ENCODE measurements at places on chromosomes 3 and 15.

DNA sequence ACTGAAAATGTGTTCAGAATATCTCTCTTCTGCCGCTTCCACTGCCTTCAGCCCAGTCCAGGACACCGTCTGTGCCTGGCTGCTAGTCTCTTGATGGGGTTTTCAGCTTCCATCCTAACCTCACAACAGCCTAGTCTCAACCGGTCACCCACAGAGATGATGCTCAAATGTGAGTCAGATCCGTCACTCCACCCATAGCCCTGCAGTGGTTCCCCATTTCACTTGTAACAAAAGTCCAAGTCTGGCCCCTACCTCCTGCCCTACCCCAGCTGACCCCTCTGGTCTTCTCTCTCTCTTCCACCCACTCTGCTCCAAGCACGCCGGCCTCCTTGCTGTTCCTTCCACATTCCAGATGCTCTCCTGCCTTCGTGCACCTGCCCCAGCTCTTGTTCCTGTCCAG is 68.1 kb downstream of the PPARG start:
- no peak for DNase-seq

GRCh38 chr15:89809093-89809786 is 5.4 kb downstream of the ANPEP start:
- no peak for DNase-seq

DNA sequence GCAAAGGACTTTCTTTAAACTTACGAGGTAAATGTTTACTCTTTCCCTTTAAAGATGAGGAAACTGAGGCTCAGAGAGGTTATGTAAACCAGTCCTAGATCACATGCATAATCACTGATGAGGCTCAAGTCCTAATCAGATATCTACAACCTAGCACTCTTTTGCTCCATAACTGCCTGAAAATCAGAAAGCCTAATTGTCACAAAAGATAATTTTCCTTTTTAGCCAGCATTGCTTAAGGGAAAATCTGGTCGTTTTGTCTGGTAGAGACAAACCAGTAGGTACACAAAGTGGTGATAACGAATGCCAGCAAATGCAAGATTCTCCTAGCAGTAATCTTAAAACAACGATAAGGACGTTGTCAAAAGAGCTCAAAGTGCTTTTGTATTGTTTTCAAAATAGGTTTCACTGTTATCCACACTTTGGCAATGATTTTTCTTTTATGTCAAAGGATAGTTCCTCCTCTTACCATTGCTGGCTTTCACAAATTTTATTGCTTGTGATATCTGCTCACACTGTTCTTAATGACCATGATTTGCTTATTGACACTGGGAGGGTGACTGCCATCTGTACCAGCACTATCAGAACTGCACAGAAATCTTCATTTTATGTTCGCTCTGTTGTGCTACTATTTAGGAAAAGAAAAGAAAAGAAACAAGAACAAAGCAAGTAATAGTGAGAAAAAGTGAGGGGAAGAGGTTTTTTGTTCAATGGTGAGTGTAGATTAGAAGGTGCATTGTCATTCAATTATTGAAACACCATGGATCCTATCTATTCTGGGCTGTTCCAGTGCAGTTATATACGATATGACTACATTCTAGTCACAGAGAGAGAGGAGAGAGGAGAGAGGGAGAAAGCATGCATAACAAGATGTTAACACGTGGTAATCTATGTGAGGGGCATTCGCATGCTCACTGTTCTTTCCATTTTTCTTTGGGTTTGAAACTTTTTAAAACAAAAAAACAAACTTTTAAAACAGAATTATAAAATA is 13.7 kb downstream of the IQCH start:
- DNase-seq = no peak

DNA sequence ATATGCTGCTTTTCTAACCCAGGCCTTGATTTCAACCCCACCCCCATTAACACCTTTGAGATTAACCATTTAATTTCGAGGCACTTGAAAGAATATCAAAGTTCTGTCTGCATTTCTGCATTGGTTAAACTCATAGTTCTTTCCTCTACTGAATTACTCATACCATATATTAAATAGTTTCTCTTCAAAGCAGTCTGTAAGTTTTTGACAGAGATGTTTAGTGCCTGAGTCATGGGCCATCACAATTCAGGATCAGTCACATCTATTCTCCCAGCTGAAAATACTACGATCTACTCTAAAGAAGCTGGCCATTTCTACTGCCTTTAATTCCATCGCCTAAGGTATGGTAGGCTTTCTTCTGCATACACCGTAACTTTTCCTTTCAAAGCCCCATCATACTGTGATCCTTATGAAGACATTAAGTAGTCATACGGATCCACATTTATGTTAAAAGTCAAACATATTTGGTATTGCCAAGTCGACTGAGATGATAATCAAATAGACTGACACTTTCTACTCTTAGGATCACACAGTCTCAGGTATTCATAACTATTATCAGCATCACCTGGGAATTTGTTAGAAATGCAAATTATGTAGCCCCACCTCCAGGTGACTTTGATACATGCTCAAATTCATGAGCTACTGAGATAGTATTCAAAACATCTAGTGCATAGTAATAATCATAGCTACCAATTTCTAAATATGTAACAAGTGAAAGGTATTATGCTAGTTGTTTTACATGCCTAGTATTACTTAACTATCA is 489.4 kb upstream of the IL12A start:
- DNase-seq = no peak

DNA sequence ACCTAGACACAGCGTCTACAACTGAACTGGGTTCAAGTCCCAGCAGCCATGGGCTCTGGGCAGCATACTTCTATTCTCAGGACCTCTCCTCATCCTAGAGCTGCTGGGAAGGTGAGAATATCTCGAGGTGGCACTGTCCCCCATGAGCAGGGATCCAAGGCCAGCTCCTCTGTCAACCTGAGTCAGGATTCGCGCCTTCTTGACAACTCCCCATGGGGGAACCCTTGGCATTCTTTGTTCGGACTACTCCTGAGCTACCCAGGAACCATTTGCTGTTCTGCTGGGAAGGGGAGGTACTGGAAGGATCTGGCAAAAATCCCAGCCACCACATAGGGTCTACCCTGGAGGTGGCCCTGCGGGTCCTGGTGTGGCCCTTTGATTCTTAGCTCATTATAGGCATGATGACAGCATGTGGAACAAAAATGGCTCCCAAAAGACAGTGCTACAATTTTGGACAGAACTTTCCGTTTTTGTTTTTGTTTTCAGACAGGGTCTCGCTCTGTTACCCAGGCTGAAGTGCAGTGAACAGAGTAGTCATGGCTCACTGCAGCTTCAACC is 22.3 kb downstream of the PLXNB1 start:
- no peak for DNase-seq

GRCh38 chr3:113096188-113096892 is 105.6 kb downstream of the GTPBP8 start:
- DNase-seq = no peak

Data from GM12864 (cell line).